Renal cortical epithelial cell (primary cell): ENCODE measurements at places on chromosomes 11 and 22. TPM values are rescaled to one million over a fixed set of nuclear protein-coding genes. Genes with fewer than 3 reads are reported as not detected.

DRD4 gene
- total RNA-seq: 0.10 TPM in 1 of 2 replicates, not detected in the other

MOGAT2 gene
- total RNA-seq: not detected in 2 replicates

FXYD2 gene
- total RNA-seq: 361 and 706 TPM in 2 replicates

SEPTIN3 gene
- 0.05 and 0.35 TPM in 2 replicates for total RNA-seq

SYT7 gene
- total RNA-seq: 0.35 TPM in 1 of 2 replicates, not detected in the other

C1QTNF5 gene
- 5.6 and 15.7 TPM in 2 replicates for total RNA-seq

FAM180B gene
- total RNA-seq: not detected in 2 replicates

POU2AF2 gene
- not detected in 2 replicates for total RNA-seq

PTPN5 gene
- total RNA-seq: not detected in 2 replicates

CCDC81 gene
- total RNA-seq: 0.17 and 0.50 TPM in 2 replicates

BIRC2 gene
- total RNA-seq: 125 and 146 TPM in 2 replicates

HORMAD2 gene
- total RNA-seq: 1.0 TPM in 1 of 2 replicates, not detected in the other

GAS2L1 gene
- total RNA-seq: 8.0 and 18.7 TPM in 2 replicates

NXPE4 gene
- not detected in 2 replicates for total RNA-seq

PHRF1 gene
- total RNA-seq: 27.4 and 40.9 TPM in 2 replicates

RTN4R gene
- 1.2 and 2.0 TPM in 2 replicates for total RNA-seq

SERHL2 gene
- 1.2 and 1.6 TPM in 2 replicates for total RNA-seq

C11orf21 gene
- 0.10 TPM in 1 of 2 replicates, not detected in the other for total RNA-seq

GDPD5 gene
- total RNA-seq: 3.0 TPM in 2 replicates

LDHAL6A gene
- not detected in 2 replicates for total RNA-seq

GDPD4 gene
- total RNA-seq: not detected in 2 replicates

FDXACB1 gene
- 3.0 and 3.4 TPM in 2 replicates for total RNA-seq

DNAJB13 gene
- 0.35 and 1.4 TPM in 2 replicates for total RNA-seq

CDON gene
- total RNA-seq: 5.7 and 9.4 TPM in 2 replicates

TEX12 gene
- total RNA-seq: not detected in 2 replicates

ART1 gene
- total RNA-seq: not detected in 2 replicates

UBQLNL gene
- 0.30 TPM in 1 of 2 replicates, not detected in the other for total RNA-seq
